Stimulated activated CD4-positive, alpha-beta T cell treated with anti-CD3 and anti-CD28 coated beads, Interleukin-1b, Interleukin-23, amount 100 ng/mL, for 4 hours (primary cell): ENCODE measurements at places on chromosomes 5 and 9.

- no peak for DNase-seq
Measured at GRCh38 chr9:125447202-125447802, 185.7 kb downstream of the GAPVD1 start.

GRCh38 chr5:14062178-14062577 lies 81.0 kb upstream of the TRIO start:
- no peak for DNase-seq

DNA sequence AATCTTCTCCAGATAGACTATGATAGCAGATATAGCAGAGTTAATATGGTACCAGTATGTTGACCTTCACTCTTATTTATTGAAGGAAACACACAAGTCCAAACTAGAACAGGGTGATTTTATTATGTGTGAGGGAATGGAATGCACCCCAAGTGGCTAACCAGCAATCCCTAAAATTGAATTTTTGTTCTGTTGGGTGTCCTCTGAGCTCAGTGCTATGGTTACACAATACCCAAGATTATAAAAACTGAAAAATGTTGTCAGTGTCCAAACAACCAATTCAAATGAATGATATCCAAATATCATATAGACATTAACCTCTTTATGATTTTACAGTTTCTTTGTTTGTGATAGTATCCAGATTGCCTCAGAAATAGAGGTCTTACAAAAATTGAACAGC lies 60.9 kb downstream of the NNT start:
- no peak for DNase-seq

DNA sequence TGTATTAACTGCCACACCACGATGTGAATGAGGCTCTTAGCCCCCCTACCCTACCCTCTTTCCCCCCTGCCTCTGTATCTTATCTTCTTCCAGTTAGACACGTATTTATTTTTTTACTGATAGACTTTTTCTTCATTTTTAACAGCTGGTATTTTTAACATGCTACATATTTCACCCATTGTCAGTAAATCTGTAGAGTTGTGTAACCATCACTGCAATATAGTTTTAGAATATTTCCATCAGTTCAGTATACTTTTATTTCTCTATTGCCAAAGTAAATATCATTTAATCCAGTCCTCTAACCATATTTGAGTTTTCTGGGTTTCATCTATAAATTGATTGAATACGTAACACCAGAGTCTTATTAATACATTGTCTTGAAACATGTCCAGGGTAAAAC lies 62.8 kb downstream of the SPATA31C2 start:
- DNase-seq, result no peak

DNA sequence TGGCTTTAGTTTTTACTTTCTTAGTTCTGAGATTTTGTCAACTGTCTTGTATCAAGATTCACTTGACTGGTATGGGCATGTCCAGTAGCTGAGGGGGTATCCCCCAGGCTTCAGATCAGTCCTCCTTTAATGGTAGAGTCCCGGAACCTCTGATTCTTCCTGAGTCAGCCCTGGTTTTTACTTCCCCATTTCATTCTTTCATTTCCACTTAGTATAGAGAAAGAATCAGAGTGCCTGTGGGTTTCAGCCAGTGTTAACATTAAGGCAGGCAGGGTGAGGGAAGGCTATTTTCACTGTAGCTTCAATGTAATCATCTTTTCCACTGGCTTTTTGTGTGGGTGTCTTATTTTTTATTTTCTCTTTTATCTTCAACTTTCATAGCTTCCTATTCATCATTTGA lies 8.3 kb upstream of the COMMD10 start:
- DNase-seq, result no peak

- DNase-seq, result no peak
Measured at GRCh38 chr5:10441992-10442435, 335 bp downstream of the ROPN1L start.

GRCh38 chr9:105307591-105308130 lies 63.2 kb downstream of the SLC44A1 start:
- DNase-seq, result no peak

DNA sequence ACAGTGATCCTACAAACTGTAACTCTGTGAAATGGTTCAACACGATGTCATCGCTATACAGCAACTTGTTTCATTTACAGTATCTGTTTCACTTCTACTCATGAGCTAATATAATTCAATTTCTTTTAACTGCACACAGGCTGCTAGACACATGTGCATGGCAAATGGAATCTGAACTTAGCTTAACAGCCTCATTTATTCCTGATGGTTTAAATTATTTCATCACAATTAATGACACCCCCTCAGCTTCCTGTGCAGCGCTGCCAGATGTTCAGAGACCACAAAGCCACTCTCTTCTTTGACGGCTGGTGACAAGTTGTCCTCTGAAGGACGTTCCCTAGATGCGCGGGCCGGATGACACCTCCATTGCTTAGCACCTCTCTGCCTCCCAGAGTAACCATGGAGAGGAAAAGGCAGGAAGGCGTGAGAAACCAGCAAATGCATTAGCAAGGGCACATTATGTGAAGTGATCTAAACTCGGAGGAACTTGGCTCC lies 191.1 kb downstream of the BNC2 start:
- no peak for DNase-seq

GRCh38 chr5:159814805-159815585 lies 101.3 kb upstream of the ADRA1B start:
- DNase-seq, result no peak

GRCh38 chr9:136143215-136144001 lies 24.7 kb upstream of the TMEM250 start:
- no peak for DNase-seq

DNA sequence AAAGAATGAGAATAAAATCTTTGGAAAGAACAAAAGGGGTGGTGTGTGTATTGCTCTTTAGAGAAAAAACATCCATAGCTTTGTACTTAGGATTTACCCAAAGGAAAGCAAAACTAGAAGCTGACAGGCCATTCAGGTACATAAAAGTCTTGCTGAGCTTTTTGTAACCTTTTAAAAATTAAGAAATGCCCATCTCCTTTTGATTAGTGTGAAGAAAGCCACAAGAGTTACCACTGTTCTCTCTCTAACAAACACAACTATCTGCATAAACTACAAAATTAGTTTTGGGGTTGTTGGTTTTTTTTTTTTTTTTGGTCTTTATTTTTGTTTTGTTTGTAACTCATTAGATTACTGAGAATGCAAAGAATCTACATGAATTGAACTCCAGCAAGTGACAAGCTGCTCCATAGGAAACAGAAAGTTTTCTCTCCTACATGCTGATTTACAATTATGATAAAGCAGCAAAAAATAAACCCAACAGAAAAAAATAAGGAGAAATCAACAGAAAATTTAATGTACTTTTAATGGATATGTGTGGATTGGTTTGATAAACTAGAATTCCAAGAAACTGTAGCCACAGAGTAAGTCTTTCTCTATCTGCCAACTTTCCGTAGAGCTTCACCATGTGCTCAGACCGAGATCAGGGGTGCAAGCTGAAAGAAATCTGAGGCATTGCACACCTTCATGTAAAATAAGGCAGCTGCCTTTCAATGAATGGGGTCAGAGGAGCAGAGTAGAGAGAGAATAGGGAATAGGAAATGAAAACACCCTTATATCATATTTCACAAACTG lies 12.3 kb downstream of the BAAT start:
- DNase-seq, result no peak

- DNase-seq, result no peak
Measured at GRCh38 chr5:39256477-39257235, 37.3 kb upstream of the FYB1 start.

GRCh38 chr5:3104429-3105060 lies 353.1 kb upstream of the IRX2 start:
- no peak for DNase-seq

DNA sequence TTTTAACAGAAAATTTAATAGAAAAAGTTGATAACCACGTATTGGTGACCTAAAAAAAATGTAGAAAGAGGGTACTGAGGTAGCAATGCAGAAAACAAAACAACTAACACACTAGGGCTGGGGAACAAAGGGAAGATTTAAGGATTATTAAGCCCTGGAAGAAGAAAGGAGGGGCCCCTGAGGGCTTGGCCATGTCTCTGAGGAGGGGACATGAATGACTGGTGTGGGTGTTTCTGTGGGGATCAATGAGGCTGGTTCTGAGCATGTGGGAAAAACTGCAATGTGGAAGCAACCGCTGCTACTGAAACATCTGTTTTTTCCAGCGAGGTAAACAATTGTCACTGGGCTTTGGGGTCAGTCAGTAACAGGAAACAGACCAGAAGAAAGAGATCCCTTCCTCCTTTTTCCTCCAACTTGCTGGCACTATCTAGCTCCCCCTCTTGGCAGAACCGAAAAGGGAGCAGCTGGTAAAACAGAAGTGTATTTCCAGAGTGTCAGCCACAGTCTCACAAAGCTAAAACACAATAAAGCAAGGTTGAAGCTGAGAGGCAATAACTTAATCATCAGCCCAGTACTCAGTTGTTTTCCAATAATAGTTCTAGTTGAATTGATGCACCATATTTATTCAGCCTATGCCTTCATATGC lies 48.3 kb downstream of the ATPSCKMT start:
- no peak for DNase-seq

DNA sequence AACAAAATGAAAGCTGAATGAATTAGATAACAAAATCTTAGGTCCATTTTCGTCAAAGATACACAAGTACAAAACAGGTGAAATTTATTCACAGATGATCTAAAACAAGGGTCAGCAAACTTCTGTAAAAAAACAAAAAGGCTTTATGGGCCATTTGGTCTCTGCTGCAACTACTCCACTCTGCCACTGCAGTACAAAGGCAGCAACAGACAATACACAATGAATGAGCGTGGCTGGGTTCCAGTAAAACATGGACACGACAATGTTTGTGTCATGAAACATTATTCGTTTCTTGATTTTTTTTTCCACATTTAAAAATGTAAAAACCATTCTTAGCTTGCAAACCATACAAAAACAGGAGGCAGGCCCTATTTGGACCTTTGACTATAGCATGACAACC lies 71.9 kb downstream of the ECPAS start:
- DNase-seq, result no peak
